ENCODE measurements at places on chromosomes 4 and X.

GRCh38 chr4:136713140-136713539, 819.2 kb downstream of the PCDH18 start:
- DNase-seq: no peak

- DNase-seq: peak; percentile 54
Observed at GRCh38 chrX:13254076-13254785, 65.6 kb downstream of the ATXN3L start.

GRCh38 chrX:2819345-2820135, 9.2 kb upstream of the GYG2 start:
- DNase-seq: peak; percentile 29

GRCh38 chr4:140595065-140595464, 26.3 kb upstream of the UCP1 start:
- DNase-seq: peak; percentile 73

DNA sequence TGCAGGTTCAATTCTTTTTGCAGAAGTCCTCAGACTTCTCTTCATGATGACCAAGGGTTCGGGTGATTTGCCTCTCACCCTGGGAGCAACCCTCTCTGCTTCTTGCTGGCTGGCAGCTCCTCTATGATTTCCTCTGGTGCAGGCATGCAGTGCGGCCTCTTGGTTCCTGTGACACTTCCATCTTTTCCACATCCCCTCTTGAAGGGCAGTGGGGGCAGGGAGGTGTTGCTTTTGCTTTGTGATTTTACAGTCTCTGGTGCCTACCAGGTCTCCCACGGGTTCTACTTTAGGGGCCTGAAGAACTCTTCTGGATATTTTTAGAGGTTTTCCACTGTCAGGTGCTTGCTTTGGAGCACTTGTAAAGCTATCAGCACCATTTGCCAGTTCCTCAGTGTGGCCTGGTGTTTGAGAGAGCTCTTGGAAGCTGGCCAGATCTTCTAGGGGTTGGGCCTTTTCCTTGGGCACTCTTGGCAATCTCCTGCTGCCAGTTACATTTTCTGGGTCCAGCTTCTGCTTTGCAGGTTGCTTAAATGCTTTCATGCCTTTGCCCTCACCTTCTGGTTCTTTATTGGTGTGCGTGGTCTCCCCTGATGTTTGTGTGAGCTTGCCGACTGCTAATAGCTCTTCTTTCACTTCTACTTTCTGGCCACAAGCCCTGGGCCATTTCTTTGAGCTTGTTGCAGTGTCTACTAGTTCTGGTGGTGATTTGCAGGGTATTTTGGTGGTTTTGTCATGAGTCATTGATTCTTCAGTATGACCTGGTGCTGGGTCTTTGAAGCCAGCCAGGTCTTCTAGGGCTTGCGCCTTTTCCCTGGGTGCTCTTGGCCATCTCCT, 11.5 kb upstream of the CHST7 start:
- no peak for DNase-seq

DNA sequence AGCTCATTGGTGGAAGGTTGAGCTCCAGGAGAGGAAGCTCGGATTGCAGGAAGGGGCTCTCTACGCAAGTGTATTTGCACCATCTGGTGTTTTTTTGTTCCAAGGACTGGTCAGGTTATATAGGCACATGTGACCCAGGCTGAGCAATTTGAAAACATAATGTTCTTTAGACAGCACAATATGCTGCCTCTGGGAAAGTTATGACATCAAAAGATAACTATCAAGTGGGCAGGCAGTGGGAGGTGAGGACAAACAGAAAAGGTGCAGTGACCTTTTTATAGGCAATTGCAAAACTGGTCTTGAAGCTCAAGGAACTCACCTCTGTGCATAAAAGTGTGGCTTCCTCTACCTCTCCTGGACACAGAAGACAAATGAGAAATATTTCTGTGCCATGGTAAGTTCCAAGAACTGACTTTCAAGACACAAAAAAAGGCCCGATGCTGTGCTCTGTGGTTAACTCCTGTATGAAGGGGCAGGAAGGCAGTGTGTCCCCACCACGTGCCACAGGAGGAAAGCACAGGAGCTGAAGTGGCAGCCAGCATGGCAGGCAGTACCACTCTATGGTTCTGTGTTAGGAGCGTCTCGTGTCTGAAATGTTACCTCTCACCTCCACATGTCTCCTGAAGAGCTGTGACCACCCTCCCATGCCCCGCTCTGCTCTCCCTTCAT, 128.6 kb downstream of the SHROOM3 start:
- DNase-seq: no peak
